ENCODE measurements at places on chromosomes 16 and 17.

- H3K36me3 ChIP-seq = no peaks in the 10 kb centered on the region
- H3K27ac ChIP-seq = no peak overlapping the region
- DNase-seq = no peak
- peak overlapping the region; percentile 74 for H3K4me3 ChIP-seq
Measured at GRCh38 chr17:80413771-80414507, 1.0 kb upstream of the ENDOV start.

DNA sequence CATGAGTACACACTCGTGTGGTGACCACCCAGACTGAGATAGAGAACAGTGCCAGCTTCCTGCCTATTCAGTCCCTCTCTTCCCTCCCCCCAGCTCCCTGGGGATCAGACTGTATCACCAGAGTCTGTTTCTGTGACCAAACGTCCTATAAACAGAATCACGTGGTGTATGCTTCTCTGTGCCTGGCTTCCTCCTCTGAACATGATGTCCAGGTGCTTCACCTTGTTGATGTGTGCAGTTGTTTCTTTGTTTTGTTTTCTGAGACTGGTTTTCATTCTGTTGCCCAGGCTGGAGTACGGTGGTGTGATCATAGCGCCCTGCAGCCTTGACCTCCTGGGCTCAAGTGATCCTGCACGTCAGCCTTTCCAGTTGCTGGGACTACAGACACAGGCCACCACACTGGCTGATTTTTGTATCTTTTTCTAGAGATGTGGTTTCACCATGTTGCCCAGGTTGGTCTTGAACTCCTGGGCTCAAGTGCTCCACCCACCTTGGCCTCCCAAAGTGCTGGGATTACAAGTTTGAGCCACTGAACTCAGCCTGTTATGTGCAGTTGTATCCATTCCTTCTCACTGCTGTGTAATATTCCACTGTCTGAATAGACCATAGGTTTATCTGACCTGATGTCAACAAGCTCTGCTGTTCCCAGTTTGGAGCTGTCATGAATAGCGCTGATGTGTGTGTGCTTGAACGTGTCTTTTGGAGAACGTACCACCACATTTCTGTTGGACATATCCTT is 28.9 kb upstream of the PRM1 start:
- H3K36me3 ChIP-seq = no peaks in the 10 kb centered on the region
- peaks cover 34% of the 10 kb centered on the region for H3K4me1 ChIP-seq
- H3K4me3 ChIP-seq = no peak overlapping the region
- H3K27ac ChIP-seq = no peak overlapping the region
- DNase-seq = no peak

GRCh38 chr17:79919862-79920720 is 80.9 kb upstream of the CBX4 start:
- no peak overlapping the region for H3K27ac ChIP-seq
- no peaks in the 10 kb centered on the region for H3K27me3 ChIP-seq
- no peak for DNase-seq
- no peaks in the 10 kb centered on the region for H3K4me1 ChIP-seq

- no peak overlapping the region for H3K27ac ChIP-seq
- H3K4me1 ChIP-seq = no peaks in the 10 kb centered on the region
- H3K36me3 ChIP-seq = no peaks in the 10 kb centered on the region
- no peak overlapping the region for H3K4me3 ChIP-seq
- peaks cover 3% of the 10 kb centered on the region for H3K27me3 ChIP-seq
Measured at GRCh38 chr16:88387180-88387765, 4.5 kb downstream of the ZNF469 start.

GRCh38 chr17:78196716-78197115 is 9.6 kb downstream of the AFMID start:
- no peaks in the 10 kb centered on the region for H3K36me3 ChIP-seq
- no peaks in the 10 kb centered on the region for H3K27me3 ChIP-seq
- H3K4me1 ChIP-seq = no peaks in the 10 kb centered on the region
- no peak for DNase-seq

GRCh38 chr17:37725601-37726146 is 19.2 kb downstream of the HNF1B start:
- H3K4me1 ChIP-seq = no peaks in the 10 kb centered on the region
- no peak overlapping the region for H3K4me3 ChIP-seq
- no peaks in the 10 kb centered on the region for H3K36me3 ChIP-seq
- H3K27ac ChIP-seq = no peak overlapping the region
- no peaks in the 10 kb centered on the region for H3K27me3 ChIP-seq
- no peak for DNase-seq

- H3K36me3 ChIP-seq = no peaks in the 10 kb centered on the region
- no peak overlapping the region for H3K4me3 ChIP-seq
- no peak overlapping the region for H3K27ac ChIP-seq
- no peaks in the 10 kb centered on the region for H3K4me1 ChIP-seq
- peaks cover 7% of the 10 kb centered on the region for H3K27me3 ChIP-seq
Measured at GRCh38 chr17:15947976-15948752, 3.2 kb downstream of the ADORA2B start.

DNA sequence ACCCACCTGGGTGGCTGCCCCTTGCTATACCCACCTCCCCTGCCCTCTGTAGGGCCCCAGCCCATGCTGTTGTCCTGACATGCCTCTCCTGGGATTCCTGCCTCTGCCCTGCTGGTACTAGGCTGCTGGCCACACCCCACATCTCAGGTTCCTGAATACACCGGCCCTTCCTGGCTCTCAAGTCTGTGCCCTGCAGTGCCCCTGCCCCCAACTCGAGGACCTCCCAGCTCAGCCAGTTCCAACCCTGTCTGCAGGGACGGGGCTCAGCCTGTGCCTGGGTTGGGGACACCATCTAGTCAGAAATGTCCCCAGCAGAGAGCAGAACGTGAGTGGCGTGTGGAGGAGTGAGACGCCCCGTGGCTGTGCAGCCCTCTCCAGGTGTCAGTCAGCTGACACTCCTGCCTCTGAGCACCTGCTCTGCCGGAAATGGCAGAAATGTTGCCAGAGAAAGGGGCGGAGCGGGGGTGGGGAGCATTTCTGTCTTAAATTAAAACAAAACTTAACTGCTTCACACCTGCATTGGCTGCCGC is 28.7 kb downstream of the ACSF3 start:
- no peaks in the 10 kb centered on the region for H3K36me3 ChIP-seq
- peak overlapping the region; percentile 55 for H3K4me3 ChIP-seq
- H3K27ac ChIP-seq = peak overlapping the region; percentile 66
- DNase-seq = peak; percentile 88

DNA sequence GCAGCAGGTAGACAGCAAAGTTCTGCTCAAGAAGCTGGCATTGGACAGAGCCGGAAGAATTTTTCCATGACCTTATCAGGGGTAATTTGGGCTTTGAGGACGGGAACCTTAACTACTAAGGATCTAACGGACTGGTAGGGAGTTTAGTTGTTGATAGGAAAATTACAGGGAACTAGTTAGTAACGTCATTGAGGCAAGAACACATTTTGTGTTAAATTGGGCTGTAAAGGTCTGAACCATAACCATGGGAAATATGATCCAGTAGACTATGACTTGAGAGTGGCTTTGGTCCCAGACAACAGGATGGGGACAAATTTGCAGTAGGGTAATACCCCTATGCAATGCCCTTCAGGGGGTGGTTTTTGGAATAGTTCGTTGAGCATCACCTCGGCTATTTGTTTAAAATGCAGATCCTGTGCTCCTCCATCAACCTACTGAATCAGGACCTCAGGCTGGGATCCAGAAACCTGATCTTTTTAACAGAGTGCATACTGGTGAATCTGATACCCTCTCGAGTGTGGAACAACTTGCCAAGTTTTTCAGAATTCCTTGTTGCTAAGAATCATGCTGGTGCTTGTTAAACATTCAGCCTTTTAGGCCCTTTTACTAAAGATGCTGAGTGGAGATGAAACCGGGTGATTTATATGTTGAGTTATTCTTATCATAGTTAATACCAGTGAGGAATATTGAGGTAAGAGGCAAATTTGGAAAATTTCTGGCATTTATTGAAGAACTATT is 255.1 kb downstream of the MAP2K6 start:
- H3K36me3 ChIP-seq = no peaks in the 10 kb centered on the region
- peaks cover 2% of the 10 kb centered on the region for H3K27me3 ChIP-seq
- no peak for DNase-seq
- no peak overlapping the region for H3K4me3 ChIP-seq

GRCh38 chr17:45232514-45233422 is 11.1 kb downstream of the FMNL1 start:
- H3K4me1 ChIP-seq = peaks cover 67% of the 10 kb centered on the region
- no peaks in the 10 kb centered on the region for H3K27me3 ChIP-seq
- H3K4me3 ChIP-seq = no peak overlapping the region
- no peak for DNase-seq

DNA sequence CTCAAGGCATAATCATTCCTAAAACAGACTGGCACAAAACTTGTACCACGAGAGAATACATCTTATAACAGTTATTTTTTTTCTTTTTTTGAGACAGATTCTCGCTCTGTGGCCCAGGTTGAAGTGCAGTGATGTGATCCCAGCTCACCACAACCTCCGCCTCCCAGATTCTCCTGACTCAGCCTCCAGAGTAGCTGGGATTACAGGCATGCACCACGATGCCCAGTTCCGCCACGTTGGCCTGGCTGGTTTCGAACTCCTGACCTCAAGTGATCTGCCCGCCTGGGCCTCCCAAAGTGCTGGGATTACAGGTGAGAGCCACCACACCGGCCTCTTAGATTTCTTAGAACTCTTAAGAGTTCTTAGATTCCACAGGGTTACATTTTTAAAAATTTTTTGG is 4.1 kb downstream of the NUFIP2 start:
- H3K27ac ChIP-seq = peak overlapping the region; percentile 47
- peaks cover 14% of the 10 kb centered on the region for H3K36me3 ChIP-seq
- DNase-seq = no peak
- H3K4me1 ChIP-seq = peaks cover 42% of the 10 kb centered on the region

DNA sequence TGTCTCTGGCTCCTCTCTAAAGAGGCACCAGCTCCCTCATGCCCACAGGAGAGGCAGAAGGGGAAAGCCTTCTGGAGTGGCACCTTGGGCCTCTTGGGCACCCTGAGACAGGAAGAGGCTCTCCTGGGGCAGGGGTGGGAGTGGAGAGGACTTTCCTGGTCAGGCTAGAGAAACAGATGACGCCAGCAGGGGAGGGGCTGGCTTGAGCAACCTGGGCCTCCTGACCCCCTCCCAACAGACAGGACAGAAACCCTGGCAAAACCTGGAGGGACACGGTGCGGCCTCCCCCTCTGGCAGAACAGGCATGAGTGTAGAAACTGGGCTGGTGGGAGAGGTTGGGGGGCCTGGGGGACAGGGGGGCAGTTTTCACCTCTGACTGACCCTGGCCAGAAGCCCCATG is 6.1 kb downstream of the SMIM5 start:
- no peak overlapping the region for H3K27ac ChIP-seq
- H3K4me3 ChIP-seq = no peak overlapping the region
- H3K4me1 ChIP-seq = no peaks in the 10 kb centered on the region

GRCh38 chr16:30482366-30482765 is 9.8 kb downstream of the ITGAL start:
- no peaks in the 10 kb centered on the region for H3K27me3 ChIP-seq
- no peak for DNase-seq
- H3K4me1 ChIP-seq = peaks cover 7% of the 10 kb centered on the region
- peak overlapping the region; percentile 0 for H3K27ac ChIP-seq
